ENCODE measurements at places on chromosomes 3 and 15.

DNA sequence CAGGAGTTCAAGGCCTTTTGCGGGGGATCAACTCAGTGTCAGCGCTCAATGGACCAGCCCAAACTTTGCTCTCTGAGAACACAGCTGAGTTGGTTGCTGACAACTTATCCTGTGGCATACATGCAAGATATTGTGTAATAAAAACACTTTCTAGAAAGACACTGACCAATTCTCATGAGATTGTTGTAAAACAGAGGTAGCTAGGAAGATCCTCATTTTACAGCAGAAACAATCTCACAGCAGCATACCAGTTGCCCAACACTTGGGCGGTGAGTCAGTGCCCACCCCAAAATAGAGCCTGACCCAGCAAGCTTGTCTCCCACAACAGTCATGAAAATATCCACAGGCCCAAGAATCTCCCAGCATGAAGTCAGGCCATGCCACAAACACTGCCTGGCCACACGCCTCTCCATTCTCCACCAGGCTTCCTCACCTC is 18.2 kb downstream of the KLHL6 start:
- DNase-seq, result peak; percentile 79

DNA sequence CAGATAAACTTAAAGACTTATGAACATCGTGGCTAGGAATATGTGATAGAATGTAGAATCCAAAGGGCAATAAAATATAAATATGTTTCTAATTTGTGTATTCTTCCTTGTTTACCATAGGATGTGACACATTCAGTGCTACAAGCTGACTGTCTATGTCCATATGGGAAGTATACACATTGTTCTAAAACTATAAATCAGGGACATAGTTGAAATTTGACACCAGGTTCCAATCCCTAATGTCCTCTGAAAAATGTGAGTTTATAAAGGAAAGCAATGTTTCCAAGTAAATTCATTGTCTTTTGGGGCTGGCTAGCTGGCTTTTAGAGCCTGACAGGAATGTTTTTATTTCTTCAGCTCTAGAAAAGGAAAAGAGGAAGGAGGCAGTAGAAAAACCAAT is 273.6 kb downstream of the CNTN4 start:
- DNase-seq, result no peak

DNA sequence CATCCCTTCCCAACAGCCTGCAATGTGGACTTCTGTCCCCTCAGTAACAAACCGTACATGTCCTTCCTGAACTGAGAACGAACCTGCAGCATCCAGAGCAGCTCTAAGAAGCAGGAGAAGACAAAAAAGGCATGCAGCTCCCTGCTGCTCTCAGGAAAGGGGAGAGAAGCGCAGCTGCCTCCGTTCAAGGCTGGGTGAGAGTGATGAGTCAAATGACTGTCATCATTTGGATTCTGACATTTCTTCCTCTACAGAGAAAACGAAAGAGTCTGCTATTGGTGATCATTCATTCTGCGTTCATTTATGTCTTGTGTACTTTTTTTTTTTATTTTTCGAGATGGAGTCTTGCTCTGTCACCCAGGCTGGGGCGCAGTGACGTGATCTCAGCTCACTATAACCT is 677.8 kb downstream of the FHIT start:
- no peak for DNase-seq

DNA sequence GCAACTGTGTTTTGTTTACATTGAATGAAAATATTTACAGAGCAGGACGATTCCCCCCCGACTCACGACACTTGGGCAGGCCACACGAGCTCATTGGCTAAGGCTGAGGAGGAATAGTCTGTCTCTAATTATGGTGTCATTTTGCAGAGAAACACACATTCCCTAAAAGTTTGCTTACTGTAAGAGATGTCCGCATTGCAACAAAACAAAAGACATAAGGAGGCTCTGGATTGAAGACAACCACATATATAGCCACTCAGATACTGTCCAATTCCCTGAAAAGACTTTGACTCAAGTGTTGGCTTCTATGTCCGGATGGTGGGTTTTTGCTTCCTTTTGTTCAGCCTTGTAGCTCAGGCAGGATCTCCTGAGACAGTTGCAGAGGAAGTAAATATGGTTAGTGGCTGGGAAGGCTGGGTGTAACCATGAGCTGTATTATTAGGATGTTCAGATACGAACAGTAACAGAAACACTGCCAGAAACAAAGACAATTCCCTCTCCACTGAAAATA is 170.4 kb downstream of the KLHL25 start:
- peak; percentile 21 for DNase-seq

DNA sequence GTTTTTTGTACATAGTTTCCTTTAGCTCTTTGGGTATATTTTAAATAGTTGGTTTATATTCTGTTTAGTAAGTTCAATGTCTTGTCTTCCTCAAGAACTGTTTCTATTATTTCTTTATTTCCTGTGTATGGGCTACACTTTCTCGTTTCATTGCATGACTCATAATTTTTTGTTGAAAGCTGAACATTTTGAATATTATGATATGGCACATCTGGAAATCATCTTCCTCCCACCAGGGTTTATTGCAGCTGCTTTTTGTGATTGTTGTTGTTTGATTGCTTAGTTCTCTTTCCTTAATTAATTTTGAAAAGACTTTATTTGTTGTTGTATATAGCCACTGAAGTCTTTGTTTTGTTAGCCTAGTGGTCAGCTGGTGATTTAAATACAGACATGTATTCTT is 43.8 kb downstream of the LSM3 start:
- no peak for DNase-seq

DNA sequence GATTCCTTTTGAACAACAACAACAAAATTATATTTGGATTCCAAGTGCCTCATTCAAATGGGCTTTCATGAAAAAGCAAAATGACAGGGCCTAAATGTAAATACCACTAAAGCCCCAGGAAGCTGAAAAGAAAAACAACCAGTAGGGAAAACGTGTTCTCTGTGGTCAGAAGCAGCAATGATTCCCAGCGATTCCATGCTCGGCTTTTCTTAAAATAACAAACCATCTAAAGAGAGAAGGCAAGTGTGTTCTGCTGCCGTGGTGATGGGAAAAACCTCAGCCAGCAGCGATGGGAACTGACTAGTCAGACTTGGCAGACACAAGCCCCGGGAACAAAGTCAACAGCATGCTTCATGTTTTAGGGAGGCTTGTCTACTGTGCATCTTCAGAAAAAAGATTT is 153.6 kb downstream of the TNIK start:
- peak; percentile 98 for DNase-seq

DNA sequence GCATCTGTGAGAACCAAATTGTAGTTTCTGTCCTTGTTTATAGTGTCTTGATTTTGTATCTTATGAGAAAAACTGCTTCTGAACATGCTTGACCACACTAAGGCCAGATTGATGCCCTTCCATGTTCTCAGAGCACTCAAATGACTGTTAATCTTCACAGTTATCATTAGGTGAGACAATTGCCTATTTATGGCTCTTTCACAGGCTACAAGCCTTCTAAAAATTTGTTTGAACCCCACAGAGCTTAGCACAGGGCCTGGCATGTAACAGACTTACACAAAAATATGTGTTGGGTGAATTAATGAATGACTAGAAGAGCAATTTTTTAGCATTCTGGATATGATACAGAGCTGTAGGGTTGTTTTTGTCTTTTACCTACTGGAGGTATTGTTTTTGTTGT is 43.1 kb downstream of the BTLA start:
- no peak for DNase-seq

DNA sequence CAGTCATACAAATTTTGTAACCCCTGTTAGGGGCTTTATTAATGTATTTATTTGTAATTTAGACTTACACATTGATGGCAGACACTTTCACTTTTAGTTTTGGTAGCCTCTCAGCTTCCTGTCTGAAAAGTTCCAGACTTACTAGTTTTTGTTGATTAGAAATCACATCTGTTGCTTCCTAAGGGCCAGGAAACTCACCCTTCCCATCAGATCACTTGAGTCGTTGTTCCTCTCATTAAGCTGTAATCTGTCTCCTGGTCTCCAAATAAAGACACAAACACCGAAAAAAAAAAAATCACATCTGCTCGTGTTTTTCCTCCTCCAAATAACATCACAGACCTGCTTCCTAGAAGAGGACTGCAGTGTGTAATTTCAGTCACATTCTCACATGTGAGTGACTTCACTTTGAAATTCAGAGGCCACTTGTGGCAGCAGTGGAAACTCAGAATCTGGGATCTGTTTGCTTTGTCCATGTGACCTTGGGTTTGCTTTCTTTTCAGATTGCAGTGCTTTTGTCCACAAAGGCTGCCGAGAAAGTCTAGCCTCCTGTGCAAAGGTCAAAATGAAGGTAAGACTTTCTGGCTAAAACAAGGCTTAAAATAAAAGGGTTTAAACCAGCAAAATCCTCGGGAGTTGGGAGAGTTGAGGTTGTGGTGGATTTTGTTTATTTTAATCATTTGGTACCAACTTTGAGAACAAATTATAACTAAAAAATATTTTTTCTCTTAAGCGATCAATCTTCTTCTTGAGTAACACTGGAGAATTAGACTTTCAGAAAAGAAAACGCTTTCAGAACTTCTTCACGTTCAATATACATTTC is 87.0 kb downstream of the KLHL25 start:
- DNase-seq, result peak; percentile 47

DNA sequence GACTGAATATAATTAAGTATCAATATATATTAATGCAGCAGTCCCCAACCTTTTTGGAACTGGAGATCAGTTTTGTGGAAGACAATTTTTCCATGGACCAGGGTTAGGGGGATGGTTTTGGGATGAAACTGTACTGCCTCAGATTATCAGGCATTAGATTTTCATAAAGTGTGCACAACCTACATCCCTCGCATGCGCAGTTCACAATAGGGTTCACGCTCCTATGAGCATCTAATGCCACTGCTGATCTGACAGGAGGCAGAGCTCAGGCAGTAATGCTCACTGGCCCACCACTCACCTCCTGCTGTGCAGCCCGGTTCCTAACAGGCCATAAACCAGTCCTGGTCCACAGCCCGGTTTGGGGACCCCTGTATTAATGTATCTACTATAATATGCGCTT is 95.6 kb downstream of the ULK4 start:
- DNase-seq, result no peak

DNA sequence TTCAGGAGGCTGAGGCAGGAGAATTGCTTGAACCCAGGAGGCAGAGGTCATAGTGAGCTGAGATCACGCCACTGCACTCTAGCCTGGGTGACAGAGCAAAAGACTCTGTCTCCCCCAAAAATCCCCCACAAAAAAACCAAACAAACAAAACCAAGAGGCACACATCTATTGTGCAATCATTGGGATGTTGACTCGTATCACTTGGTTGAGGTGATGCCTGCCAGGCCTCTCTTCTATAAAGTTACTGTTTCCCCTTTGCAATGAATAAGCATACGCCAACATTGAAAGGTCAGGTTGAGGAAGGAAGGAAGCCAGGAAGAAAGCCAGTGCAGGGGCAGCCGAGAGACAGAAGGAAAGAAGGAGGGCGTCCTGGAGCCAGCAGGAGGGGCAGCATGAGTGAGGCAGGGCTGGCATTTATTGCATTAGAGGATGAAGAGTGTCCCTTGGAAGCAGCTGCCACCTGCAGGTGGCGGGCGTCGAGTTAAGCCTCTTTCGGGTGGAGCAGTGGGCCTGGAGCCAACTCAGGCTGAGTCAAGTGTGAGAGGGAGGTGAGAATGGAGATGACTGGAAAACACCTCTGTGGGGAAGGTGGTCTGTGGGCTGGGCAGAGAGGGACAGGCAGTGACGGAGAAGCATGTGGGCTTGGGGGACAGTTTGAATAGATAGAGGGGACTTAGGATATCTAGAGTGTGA is 8.3 kb upstream of the CSPG4 start:
- DNase-seq, result peak; percentile 61

GRCh38 chr3:141346418-141346817 is 21.9 kb upstream of the ZBTB38 start:
- DNase-seq, result peak; percentile 58

Measured in fibroblast of lung (primary cell).